ENCODE measurements at places on chromosomes 1 and 21. TPM values are rescaled to one million over a fixed set of nuclear protein-coding genes. Genes with fewer than 3 reads are reported as not detected.

LPAR3 gene
- 4.1 TPM for total RNA-seq

CD5L gene
- total RNA-seq, result not detected

COL18A1 gene
- total RNA-seq, result 4.5 TPM

SLAMF7 gene
- 8.1 TPM for total RNA-seq

GRCh38 chr1:245685111-245685810, 530.5 kb downstream of the KIF26B start:
- no peak for DNase-seq

GRCh38 chr1:162228586-162228985, 148.1 kb downstream of the SPATA46 start:
- DNase-seq, result no peak

SAMSN1 gene
- 58.0 TPM for total RNA-seq

- no peak for DNase-seq
Measured at GRCh38 chr1:103326595-103326994, 198.9 kb upstream of the RNPC3 start.

DNA sequence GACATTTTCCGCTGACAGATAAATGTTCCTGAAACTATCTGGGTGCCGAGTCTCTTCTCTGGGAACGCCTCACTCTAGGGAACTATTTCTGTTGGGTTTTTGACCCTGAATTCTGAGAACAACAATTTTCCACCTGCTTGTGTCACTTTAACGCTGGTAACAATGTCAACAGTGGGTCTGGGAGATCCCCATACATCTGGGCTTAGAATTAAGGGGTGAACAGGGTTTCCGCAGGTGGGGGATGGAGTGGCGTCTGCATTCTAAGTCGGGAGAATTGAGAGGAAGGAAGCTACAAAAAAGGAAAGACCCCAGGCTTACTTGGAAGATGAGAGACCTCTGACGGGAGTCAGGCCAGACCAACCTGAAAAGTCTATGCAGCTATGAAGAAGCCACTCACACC, 8.7 kb downstream of the CD247 start:
- DNase-seq, result peak; percentile 37

DNA sequence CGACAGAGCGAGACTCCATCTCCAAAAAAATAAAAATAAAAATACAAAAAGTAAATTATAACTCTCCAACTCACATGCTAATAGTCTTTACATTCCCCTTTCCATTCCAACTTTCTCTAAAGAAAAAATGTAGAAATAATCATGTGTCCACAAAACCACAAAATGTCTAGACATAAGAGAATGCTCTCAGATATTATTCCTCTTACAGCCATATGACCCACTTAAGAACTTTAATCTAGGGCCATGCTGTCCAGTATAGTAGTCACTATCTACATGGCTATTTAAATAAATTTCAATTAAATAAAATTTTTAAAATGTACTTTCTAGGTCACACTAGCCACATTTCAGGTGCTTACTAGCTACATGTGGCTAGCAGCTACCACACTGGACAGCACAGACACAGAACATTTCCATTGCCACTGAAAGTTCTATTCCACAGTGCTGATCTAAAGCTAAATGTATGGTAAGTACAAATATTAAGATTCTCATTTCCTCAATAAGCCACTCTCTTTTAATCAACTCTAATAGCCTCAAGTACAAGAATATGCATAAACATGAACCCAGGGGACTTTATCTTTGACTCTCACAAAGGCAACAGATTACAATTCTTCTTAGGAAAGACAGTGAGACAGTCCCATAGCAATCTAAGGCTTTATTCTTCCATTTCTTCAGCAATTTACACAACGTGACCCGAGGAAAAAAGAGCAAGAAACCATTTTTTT, 138.6 kb downstream of the RERE start:
- no peak for DNase-seq

- no peak for DNase-seq
Measured at GRCh38 chr21:25323356-25323949, 283.8 kb downstream of the MRPL39 start.

GRCh38 chr1:19163261-19163660, 46.8 kb downstream of the UBR4 start:
- DNase-seq, result no peak

DNA sequence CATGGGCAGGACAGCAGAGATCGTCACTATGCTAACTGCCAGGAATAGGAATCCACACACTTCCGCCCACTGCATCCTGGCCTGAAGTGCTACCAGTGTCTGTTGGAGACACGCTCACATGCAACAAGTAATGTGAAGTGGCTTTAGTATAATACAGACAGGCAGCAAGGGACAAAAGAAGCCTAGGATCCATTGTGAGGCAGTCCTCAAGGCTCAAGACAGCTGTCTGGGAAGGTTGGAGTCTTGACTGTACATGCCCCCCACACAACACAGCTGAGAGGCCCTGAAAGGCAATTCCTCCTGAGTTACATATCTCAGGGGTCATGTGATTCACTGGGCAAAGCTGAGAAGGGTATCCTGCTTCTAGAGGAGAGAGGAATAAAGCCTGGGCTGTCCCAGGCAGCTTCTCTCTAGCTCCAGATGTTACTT, 39.9 kb upstream of the CD1D start:
- no peak for DNase-seq

DNA sequence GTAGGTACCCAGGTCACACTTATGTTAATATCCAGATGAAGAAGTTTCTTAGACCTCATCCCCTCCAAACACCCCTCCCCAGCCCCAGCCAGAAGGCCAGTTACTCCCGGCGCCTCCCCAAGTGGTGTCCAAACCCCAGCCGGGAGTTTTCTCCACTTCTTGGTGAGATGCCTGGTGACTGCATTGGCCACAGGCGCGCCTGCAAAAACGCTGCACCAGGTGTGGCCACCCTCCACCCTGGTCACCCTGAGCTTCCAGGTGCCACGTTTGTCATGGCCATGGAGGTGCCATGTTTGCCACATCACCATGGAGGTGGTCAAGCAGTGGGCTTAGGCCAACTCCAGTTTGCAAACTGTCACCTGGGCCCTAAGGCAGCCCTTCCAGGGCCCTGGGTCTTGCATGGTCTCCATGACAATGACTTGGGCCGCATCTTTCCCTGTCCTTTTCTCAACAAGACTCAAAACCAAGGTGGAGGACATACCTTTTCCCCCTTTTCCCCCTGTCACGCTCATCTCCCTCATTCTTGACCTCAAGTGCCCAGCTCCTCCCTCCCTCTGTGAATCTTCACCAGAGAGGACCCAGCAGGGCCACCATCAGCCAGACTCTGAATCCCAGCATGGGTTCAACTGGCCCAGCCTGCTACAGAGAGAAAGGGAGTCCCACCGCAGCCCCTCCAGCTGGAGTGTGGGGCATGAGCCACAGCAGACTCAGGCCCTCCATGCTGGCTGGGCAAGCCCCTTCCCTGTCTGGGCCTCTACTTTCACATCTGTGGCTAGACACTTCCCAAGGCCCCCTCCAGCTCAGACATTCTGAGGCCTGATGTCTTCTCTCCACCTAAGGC, 125.9 kb upstream of the ZBTB40 start:
- no peak for DNase-seq

MROH7 gene
- total RNA-seq, result 0.22 TPM

OR2L2 gene
- 0.17 TPM for total RNA-seq

OR2AK2 gene
- not detected for total RNA-seq

- no peak for DNase-seq
Measured at GRCh38 chr21:31988492-31989290, 115.9 kb downstream of the HUNK start.

SDC3 gene
- total RNA-seq, result 0.64 TPM

DNA sequence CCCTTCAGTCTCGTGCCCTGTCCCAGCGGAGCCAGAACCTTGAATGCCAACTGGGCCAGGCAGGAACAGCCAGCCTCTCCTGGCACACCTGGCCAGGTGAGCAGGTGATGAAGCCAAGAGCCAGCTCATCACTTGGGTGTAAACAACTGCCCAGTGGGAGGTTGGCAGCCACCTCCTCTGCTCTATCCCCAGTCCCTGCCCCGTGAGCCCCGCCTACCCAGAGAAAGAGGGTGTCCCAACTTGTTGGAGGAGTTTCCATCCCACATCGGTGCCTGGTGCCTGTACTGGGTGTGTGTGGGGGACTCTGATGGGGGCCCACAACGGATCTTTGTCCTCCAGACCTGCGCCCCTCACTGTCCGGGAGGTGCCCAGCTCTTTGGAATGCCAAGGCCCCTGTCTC, 17.8 kb upstream of the FAM131C start:
- no peak for DNase-seq

DNA sequence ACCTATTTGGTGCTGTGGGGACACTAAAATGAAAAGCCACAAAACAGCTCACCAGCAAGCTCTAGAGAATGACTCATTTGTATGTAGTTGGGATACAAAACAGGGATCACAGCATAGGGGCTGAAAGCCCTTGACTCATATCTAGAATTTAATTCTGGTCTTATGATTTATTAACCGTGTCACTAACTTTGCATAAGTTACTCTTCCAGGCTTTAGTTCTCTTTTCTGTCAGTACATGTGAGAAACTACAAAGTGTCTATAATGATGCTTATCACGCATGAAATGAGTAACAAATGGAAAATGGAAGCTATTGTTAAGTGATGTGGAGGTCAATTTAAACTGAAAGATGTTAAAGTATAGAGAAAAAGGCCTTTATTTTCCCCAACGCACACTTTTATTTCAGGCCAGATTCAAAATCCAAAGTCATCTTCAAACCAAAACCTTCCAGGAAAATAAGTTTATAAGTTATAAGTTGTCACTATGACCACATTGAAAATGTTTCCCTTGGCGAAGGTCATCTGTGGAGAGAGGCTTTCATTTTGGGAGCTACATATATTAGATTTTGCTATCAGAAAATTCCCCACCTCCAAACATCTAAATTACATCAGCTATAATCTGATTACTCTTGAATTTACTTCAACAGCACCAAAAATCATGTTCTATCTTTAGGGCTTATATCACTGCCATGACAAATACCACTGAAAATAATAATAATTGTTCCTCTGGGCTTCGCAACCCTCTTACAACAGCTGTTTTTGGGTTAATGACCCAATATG, 430.5 kb downstream of the MRPL39 start:
- no peak for DNase-seq

BCAN gene
- total RNA-seq, result not detected

TSACC gene
- total RNA-seq, result not detected

DNA sequence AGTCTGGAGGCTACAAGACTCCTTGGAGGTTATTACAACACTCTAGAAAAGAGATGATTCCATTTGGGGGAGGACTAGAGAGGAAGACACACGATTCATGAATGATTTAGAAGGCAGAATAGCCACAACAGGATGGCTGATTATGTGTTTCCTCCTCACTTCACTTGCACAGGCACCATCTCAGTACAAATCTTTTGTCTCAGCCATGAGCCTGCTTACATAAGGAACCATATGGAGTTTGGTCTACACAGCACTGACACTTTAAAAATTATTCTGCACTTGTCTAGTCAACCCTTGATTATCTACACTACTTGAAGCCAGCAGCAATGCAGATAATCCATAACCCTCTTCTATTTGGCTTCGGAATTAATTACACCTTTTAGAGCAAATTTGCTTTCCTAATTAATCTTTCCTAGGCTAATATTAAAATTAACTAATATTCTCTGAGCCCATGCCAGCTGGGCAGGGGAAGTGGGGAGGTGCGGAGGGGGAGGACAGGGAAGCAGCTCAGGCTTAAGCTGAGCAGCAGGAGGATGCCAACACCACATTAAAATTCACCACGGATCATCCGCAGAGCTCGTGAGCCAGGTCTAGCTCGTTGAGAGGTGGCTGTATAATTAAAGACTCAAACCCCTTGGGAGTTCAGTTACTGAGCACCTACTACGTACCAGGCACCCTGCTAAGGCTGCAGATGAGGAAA, 3.2 kb upstream of the LEMD1 start:
- DNase-seq, result no peak

GRCh38 chr1:56803561-56804156, 15.5 kb downstream of the FYB2 start:
- DNase-seq, result no peak

- no peak for DNase-seq
Measured at GRCh38 chr1:107950464-107950863, 14.5 kb downstream of the VAV3 start.

- no peak for DNase-seq
Measured at GRCh38 chr1:42937836-42938644, 20.6 kb downstream of the SLC2A1 start.

KPRP gene
- not detected for total RNA-seq

- no peak for DNase-seq
Measured at GRCh38 chr1:163608979-163609378, 287.2 kb downstream of the NUF2 start.

KRTAP13-2 gene
- total RNA-seq, result not detected

GRCh38 chr1:156467906-156468305, 32.7 kb downstream of the MEF2D start:
- DNase-seq, result no peak

DNA sequence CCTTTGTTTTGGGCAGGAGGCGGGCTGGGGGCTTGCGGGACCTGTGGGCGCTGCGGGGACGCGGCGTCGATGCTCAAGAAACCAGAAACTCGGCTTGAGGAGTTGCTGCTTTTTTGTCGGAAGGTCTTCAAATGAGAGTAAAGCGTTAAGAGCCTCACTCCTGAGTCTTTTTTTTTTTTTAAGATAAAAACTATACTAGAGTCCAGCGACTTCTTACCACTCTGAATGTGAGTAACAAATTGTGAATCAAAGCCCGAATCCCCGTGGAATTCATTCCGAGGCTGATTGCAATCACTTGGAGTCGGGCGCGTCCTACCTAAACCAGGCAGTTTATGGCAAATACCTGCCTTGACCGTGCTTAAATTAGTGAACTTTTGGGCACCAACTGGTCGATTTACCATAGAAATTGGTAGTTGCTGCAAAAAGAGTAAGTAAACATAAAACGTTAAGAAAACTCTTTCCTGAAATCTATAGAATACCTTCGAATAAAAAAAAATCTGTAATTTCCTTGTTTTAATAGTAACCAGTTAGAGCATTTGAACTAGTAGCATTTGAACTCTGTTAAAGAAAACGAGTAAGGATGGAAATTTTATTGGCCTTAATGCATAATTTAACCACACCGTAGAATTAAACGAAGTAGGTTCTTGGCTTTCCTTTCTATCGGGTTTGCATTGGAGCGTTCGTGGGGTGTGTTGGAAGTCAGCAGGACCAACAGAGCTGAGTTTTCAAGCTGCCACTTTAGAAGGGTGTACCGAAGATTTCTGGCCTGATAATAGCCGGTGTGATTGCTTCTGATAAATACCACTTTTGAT, 769 bp downstream of the GPSM2 start:
- DNase-seq, result no peak

DNA sequence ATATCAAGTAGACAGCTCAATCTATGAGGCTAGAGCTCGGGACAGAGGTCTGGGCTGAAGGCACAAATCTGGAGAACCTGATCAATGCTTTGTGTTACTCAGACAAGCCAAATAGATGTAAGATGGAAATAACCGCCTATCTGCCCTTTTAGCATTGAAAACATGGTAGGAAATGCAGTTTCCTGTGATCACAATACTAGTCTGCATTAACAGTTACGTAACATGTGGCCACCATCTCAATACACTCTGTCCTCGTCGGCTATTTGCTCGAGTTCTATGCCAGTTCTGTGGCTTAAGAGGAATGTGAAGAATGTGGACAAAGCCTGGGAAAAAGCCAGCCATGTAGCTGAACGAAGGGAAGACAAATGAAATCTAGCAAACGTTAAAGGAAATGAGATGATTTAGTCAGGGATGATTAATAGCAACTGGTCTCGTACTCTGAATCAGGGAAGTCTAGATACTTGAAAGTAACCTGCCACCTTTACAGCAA, 73.3 kb downstream of the HSF2BP start:
- no peak for DNase-seq

SPRR4 gene
- not detected for total RNA-seq

GRCh38 chr1:921011-921837, 2.5 kb upstream of the SAMD11 start:
- peak; percentile 29 for DNase-seq

UQCRHL gene
- total RNA-seq, result 1.2 TPM
